ENCODE measurements at places on chromosomes 2 and 18. TPM values are rescaled to one million over a fixed set of nuclear protein-coding genes. Genes with fewer than 3 reads are reported as not detected.

DNA sequence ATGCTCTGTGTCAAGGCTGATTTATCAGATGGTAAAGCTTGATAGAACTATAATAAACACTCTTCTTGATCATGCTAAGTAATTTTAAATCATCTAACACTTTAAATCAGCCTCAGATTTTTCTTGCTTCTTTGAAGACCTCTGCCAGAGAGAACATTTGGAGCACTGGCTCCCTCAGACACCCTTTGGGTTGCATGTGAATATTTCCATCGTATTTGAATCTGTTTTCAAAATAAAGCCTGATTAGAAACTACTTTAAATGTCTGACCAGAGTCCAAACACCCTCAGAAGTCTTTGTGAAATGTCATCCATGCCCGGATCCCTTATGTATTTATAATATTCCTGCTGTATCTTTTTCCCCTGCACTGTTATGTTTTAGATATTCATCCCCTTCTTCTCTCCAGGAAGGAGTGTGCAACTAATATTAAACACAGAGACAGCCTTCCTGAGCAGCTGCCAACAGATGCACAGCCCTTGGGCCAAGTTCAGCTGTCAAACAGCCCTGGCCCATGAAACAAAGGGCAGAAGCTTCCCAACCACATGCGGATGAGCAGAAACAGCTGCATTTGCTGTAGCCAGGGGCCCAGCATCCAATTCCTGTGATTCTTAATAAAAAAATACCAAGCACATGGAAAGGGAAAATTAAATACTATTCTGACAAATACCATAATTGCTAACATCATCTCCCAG lies 46.5 kb downstream of the DPP10 start:
- no peak for DNase-seq

DNA sequence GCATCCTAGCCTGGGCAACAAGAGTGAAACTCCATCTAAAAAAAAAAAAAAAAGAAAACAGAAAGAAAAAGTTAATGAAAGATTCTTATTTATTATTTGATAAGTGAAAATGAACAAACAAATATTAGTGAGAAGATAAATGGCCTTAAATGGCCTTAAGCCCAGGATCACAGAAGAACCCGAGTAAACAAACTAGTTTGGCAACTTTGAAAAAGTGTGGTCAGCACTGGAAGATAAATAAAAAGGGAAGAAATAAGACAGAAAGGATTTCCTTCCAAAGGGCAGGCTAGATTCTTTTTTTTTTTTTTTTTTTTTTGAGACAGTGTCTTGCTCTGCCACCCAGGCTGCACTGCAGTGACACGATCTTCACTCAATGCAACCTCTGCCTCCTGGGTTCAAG lies 692.4 kb downstream of the CPS1 start:
- no peak for DNase-seq

DSG4 gene
- not detected for total RNA-seq

LHCGR gene
- not detected for total RNA-seq

PER2 gene
- 1.0 TPM for total RNA-seq

- no peak for DNase-seq
These were observed 172.0 kb upstream of the SIX3 start for GRCh38 chr2:44769349-44770011.

DNA sequence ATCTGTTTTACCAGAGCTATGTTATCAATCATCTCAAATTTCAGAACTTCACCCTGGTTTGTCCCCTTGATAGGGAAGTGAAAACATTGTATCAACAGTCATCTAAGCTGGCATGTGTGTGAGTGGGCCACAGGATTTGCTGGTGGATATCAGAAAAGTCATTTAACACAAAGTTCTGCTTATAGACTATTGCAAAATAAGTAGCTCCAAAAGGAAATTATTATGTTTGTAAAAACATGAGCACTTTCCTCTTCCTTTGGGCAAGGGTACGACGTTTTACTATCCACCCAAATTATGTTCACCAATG lies 20.7 kb upstream of the COPS8 start:
- DNase-seq = no peak

DNA sequence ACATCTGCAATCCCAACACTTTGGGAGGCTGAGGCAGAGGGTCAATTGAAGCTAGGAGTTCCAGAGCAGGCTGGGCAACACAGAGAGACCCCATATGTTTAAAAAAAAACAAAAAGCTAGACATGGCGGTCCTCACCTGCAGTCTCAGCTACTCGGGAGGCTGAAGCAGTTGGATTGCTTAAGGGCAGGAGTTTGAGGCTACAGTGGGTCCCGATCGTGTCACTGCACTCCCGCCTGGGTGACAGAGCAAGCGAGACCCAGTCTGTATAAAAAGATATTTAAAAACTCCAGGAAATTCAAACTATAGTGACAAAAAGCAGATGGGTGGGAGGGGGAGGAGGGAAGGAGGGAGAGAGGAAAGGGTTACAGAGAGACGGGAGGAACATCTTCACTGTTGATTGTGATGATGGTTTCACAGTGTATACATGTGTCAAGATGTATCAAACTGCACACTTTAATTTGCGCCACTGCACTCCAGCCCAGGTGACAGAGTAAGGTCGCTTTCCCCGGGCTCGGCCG lies 942 bp upstream of the ZNF236 start:
- DNase-seq = no peak

- peak; percentile 72 for DNase-seq
These were observed 372.7 kb downstream of the FBXO15 start for GRCh38 chr18:73774811-73775509.

ABI2 gene
- 14.1 TPM for total RNA-seq

DNA sequence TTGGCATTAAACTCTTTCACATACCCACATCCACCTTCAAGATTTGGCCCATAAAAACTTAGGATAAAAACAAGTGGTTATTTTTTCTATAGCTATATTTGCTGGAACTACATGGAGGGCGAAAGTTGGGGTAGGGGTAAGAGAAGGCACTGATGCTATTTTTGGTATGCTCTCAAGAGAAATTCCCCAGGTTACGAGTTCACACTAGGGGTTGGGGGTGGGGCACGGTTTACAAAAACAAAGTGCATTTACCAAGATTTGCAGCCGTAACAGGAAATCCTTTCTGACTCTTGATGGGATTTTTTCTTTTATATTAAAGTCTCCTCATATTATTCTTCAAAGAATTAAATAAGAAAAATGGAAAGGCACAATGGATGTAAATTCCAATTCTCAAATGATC lies 6.8 kb downstream of the SERPINE2 start:
- no peak for DNase-seq

DNA sequence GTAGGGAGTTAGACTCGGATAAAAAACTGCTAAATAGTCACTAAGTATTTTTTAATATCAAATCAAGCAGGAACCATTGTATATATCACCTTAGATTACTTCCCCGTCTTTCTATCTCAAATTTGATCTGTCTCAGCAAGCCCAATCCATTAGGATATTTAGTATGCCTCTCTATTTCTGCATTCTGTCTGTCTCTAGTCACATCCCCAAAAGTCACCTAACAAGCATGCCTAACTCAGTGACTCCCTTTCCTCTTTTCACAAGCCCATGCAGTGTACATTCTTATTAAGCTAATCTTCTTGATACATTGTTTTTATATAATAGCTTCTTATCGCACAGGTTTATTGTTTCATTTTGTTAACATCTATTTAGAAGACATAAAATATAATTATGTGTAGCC lies 57.8 kb downstream of the PDE1A start:
- DNase-seq = no peak

DNA sequence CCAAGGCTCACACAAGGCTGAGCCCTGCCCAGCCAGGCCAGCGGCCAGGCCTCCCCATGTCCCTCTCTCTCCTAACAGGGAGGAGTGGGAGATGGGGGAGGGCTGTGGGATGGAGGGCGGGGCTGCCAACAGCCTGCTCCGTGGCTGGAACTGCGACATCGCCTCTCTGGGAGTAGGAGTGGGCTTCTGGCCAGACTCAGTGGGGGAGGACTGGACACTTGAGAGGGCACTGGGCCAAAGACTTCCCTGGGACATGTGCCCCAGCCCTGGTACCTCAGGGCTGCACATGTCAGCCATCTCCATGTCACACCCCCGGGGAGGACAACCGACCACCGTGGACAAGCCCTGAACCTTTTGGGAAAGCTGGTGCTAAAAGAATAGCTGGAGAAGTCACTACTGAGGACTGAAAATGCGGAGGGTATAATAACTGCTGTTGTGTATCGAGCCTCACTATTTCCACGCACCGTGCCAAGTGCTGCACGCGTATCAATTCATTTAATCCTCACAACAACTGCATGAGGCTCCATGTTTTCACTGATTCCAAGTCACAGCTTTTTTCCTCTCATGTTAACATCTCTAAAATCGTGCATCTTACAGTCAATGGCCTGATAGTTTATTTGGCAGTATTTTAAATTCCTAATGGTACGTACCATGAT lies 127.3 kb downstream of the MSH2 start:
- DNase-seq = no peak

MC5R gene
- not detected for total RNA-seq

HOXD13 gene
- not detected for total RNA-seq
